Activated CD4-positive, alpha-beta T cell treated with anti-CD3 and anti-CD28 coated beads, Interleukin-2, amount 10 ng/mL, durations not matched to agents 7 days and 5 days (primary cell): ENCODE measurements at places on chromosomes 7 and 10. TPM values are rescaled to one million over a fixed set of nuclear protein-coding genes. Genes with fewer than 3 reads are reported as not detected.

DNA sequence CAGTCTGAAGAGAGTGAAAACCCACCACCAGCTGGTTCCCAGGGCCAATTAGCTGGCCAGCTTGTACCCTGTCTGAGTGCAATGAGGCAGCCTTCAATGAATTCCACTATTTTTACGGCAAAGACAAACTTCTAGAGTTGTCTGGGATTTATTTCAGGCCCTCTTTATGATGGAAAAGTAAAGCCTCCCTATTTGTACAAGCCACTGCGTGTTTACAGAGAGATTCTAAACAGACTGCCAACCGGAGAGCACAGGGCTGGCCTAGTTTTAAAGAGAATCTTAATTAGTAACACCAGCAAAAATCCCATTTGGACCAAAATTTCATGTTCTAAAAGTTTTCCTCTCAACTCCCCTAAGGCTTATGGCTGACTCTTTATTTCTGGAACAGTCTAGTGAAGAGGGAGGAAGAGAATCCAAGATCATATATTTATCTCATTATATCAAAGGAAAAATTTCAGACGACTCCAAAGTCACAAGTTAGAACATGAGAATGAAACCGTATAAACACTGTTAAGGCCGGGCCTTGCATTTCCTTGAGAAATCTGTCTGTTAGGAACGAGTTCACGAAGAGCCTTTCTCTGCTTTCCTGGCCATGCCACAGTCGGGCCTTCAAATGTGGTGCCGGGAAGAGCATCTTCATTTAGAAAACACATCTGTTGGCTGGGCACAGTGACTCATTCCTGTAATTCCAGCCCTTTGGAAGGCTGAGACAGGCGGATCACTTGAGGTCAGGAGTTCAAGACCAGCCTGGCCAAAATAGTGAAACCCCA lies 724.6 kb upstream of the NRP1 start:
- no peaks in the 10 kb centered on the region for H3K36me3 ChIP-seq
- no peak overlapping the region for H3K4me3 ChIP-seq
- no peaks in the 10 kb centered on the region for H3K27me3 ChIP-seq
- no peaks in the 10 kb centered on the region for H3K4me1 ChIP-seq
- H3K27ac ChIP-seq, result no peak overlapping the region

DNA sequence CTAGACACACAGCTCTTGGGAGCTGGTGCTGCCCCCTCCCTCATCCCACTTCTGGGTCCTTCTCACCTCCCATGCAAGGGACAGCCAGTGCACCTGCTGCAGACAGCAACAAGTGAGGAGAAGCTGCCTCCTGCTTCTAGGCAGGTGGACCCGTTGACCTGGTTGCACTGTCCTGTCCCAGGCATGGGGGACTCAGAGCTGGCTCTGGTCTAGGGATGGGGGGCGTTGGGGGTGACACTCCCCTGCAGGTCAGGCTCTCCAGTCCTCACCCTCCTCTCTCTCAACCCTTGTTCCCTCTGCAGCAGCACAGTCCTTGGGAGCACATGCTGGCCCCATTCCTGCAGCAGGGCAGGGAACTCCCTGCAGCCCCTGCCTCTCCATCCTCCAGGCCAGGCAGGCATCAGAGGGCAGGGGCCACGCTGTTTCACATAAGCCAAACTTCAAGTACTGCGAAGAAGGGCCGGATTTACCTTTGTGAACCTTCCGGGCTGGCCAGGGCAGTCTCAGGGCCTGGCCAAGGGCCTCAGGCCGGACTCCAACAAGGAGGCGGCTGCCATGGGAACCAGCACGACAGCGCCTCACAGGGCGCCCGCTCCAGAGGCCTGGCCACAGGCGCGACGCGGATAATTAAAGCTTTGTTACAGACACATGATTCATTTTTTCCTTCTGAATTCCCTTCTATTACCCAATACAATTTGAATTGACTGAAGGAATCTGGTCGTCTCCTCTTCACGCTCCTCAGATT lies 48.5 kb downstream of the RASGEF1A start:
- DNase-seq, result no peak
- peaks cover 7% of the 10 kb centered on the region for H3K27me3 ChIP-seq
- H3K4me1 ChIP-seq, result peaks cover 4% of the 10 kb centered on the region
- no peaks in the 10 kb centered on the region for H3K36me3 ChIP-seq

DNA sequence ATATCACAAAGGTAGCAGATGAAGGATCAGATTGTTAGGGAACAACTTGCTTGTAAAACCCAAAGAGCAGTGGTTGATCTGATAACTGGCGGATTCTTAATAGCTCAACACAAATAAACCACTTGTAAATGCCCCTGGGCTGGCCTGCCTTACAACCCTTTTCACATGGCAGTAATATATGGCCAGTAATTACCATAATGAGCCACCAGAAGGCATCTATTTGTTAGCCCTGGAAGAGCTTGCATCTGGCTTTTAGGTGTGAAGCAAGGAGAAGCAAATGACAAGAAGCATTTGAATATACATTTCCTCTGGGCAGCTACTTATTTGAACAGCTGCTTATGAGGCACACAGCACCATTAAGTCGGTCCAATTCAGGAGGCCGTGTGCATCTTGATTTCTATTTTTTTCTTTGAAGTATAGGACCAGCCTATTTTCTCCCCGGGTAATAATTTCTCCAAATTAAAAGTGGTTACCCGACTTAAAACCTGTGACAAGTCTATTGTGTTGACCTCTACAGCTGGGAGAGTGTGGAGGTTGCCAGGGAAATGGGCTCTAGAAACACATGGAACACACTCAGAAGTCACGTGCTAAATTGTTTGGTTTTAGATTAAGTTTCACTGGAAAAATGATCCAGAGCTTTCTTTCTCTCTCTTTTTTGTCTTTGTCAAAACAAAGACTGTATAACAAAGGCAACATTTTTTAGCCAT lies 113.4 kb downstream of the SEM1 start:
- no peak for DNase-seq
- H3K4me1 ChIP-seq, result no peaks in the 10 kb centered on the region
- no peak overlapping the region for H3K4me3 ChIP-seq
- no peak overlapping the region for H3K27ac ChIP-seq

GRCh38 chr10:13840036-13840435 lies 253.3 kb downstream of the PRPF18 start:
- no peak overlapping the region for H3K27ac ChIP-seq
- no peak overlapping the region for H3K4me3 ChIP-seq

GRCh38 chr10:77160679-77161078 lies 476.9 kb downstream of the KCNMA1 start:
- DNase-seq, result no peak
- H3K36me3 ChIP-seq, result no peaks in the 10 kb centered on the region
- no peak overlapping the region for H3K27ac ChIP-seq
- H3K4me1 ChIP-seq, result peaks cover 2% of the 10 kb centered on the region
- no peak overlapping the region for H3K4me3 ChIP-seq
- peaks cover 22% of the 10 kb centered on the region for H3K27me3 ChIP-seq

DNA sequence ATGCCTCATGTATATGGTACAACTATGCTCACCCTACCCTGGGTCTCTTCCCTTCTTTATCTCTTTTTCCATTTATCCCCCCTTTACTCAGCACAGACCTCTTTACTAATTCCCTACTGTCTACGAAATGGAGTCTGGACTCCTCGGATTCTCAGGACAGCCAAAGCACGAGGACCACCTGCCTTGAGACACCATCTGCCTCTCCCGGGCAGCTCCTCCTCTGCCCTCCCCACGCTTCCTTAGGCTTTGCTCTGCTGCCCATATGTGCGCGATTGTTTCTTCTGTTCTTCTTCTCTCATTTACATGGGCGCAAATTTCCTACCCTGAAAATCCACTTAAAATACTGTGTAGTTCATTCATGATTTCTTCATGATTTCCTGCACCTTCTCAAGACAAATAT lies 62.7 kb upstream of the STK17A start:
- H3K27ac ChIP-seq, result no peak overlapping the region
- peaks cover 6% of the 10 kb centered on the region for H3K27me3 ChIP-seq
- H3K4me1 ChIP-seq, result peaks cover 7% of the 10 kb centered on the region
- DNase-seq, result no peak
- H3K36me3 ChIP-seq, result no peaks in the 10 kb centered on the region
- no peak overlapping the region for H3K4me3 ChIP-seq

GRCh38 chr7:2196381-2197378 lies 36.1 kb downstream of the MAD1L1 start:
- H3K4me3 ChIP-seq, result no peak overlapping the region
- no peaks in the 10 kb centered on the region for H3K4me1 ChIP-seq
- no peaks in the 10 kb centered on the region for H3K27me3 ChIP-seq
- no peak overlapping the region for H3K27ac ChIP-seq

SFTPA2 gene
- not detected for total RNA-seq

GRCh38 chr10:103463499-103463898 lies 4.8 kb upstream of the CALHM1 start:
- no peaks in the 10 kb centered on the region for H3K36me3 ChIP-seq
- H3K4me1 ChIP-seq, result peaks cover 48% of the 10 kb centered on the region

DNA sequence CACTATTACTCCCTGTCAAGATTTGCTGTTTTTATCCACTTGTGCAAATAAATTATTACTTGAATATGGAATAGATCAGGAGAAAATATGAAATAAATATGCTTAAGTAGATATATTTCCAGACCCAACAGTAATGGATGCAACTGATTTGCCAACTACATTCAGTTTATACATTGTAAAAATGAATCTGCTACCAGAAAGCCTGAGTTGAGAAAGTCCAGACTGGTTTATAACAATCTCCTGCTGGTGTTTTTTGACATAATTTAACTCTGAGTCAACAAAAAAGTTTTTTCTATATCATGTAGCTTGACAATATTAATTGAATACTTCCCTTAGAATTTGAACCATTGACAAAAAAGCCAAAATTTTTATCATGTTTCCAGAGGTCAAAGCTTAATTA lies 265.8 kb upstream of the SEMA3D start:
- no peak overlapping the region for H3K4me3 ChIP-seq
- H3K36me3 ChIP-seq, result no peaks in the 10 kb centered on the region
- no peak for DNase-seq
- no peaks in the 10 kb centered on the region for H3K27me3 ChIP-seq
- H3K4me1 ChIP-seq, result no peaks in the 10 kb centered on the region
- H3K27ac ChIP-seq, result no peak overlapping the region

FRAT1 gene
- total RNA-seq, result 5.8 TPM

DNA sequence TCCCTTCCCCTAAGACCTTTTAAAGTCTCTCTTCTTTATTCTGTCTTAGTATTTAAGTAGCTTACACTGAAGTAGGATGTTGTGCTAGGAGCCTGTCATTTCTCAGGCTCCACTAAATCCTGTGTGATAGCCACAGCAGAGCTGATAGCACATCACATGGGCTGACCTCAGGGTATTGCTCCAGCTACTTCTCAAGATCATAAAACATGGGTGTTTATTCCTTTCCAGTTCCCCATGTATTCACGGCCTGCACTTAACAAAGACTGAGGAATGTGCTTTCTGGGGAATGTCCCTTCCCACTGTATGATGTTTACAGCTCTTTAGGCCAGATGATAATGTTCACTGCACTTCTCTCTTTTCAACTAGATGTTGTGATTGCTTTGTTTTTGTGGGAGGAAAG lies 1086.8 kb downstream of the KCNMA1 start:
- H3K4me1 ChIP-seq, result no peaks in the 10 kb centered on the region
- H3K27ac ChIP-seq, result no peak overlapping the region
- H3K27me3 ChIP-seq, result no peaks in the 10 kb centered on the region
- H3K4me3 ChIP-seq, result no peak overlapping the region
- no peak for DNase-seq
- H3K36me3 ChIP-seq, result no peaks in the 10 kb centered on the region

PRR15 gene
- not detected for total RNA-seq

DNA sequence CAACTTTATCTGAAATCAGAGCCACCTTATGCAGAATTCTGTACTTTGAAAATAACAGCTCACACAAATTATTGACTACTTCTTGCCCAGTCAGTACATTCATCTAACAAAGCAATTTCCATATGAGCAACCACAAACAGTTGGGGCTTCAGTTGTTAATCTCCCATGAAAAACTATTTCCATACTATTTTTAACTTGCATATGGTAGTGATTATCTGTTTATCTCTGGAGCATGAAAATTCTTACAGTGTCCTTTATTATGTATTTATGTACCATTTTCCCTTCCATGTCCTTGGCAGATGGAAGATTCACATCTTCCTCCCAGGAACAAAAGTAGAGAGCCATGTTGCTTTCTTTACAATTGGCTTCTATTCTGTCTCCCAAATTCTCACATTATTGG lies 285.7 kb downstream of the CRPPA start:
- H3K4me1 ChIP-seq, result no peaks in the 10 kb centered on the region
- H3K36me3 ChIP-seq, result no peaks in the 10 kb centered on the region
- no peak overlapping the region for H3K27ac ChIP-seq
- H3K4me3 ChIP-seq, result no peak overlapping the region
- DNase-seq, result no peak
- no peaks in the 10 kb centered on the region for H3K27me3 ChIP-seq

DNA sequence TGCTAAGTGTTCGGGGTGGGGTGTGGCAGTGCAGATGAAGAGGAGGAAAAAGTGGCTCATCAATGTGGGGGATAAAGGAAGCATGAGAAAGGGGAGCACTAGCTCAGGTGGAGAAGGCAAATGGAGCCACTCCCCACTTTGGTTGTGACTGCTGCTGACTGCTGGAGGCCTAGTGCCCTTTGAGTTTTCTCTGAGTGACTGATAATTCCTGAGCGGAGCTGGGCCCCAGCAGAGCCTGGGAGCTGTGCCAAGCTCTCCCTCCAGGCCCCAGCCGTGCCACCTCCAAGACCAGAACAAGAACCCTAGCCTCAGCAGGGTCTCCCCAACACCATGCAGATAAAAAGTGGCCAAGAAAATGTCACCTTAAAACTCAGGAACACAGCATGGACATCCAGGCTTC lies 9.7 kb upstream of the RASSF4 start:
- H3K4me1 ChIP-seq, result peaks cover 2% of the 10 kb centered on the region
- no peaks in the 10 kb centered on the region for H3K36me3 ChIP-seq
- no peak overlapping the region for H3K27ac ChIP-seq
- H3K27me3 ChIP-seq, result peaks cover 3% of the 10 kb centered on the region

SLC26A4 gene
- total RNA-seq, result 1.3 TPM

- no peak for DNase-seq
- H3K27ac ChIP-seq, result no peak overlapping the region
- no peak overlapping the region for H3K4me3 ChIP-seq
- H3K36me3 ChIP-seq, result peaks cover 53% of the 10 kb centered on the region
Measured at GRCh38 chr7:116239434-116239833, 29.1 kb downstream of the TES start.

SCIN gene
- total RNA-seq, result 1.7 TPM

- no peaks in the 10 kb centered on the region for H3K36me3 ChIP-seq
- no peak overlapping the region for H3K27ac ChIP-seq
- H3K27me3 ChIP-seq, result no peaks in the 10 kb centered on the region
Measured at GRCh38 chr7:124403112-124403511, 362.5 kb downstream of the GPR37 start.

DNA sequence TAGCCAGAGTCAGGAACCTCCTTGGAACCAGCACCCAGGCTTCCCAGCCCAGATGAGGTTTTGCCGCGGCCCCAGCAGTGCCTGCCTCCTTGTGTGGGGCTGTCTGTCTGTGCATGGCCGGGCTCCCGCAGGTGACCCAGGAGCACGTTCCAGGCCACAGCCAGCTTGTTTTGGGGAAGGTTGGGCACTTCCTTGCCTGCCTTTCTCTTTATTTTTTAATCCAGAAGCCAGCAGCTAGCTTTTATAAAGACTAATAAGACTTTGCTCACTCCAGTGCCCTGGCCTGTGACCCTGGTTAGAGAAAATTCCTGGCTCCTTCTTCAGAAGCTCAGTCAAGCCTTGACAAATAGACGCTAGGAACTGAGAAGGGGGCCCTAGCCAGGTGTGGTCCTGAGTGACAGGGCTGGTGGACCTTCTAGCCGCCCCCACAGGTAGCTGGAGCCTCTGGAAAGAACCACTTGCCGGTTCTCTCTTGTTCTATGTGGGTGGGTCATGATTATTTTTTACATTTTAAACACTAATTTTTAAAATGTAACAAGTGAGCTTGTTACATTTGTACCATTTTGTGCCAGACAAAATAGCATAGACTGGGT lies 837 bp downstream of the SLC29A3 start:
- H3K27me3 ChIP-seq, result no peaks in the 10 kb centered on the region
- no peak for DNase-seq
- peak overlapping the region; percentile 90 for H3K4me3 ChIP-seq
- peaks cover 37% of the 10 kb centered on the region for H3K4me1 ChIP-seq
- H3K27ac ChIP-seq, result peak overlapping the region; percentile 86
